ENCODE measurements at places on chromosomes 13 and 19.

- no peak for DNase-seq
These were observed 24.1 kb upstream of the FRY start for GRCh38 chr13:32007494-32007893.

GRCh38 chr13:113146750-113147149 lies 11.7 kb upstream of the PROZ start:
- no peak for DNase-seq

DNA sequence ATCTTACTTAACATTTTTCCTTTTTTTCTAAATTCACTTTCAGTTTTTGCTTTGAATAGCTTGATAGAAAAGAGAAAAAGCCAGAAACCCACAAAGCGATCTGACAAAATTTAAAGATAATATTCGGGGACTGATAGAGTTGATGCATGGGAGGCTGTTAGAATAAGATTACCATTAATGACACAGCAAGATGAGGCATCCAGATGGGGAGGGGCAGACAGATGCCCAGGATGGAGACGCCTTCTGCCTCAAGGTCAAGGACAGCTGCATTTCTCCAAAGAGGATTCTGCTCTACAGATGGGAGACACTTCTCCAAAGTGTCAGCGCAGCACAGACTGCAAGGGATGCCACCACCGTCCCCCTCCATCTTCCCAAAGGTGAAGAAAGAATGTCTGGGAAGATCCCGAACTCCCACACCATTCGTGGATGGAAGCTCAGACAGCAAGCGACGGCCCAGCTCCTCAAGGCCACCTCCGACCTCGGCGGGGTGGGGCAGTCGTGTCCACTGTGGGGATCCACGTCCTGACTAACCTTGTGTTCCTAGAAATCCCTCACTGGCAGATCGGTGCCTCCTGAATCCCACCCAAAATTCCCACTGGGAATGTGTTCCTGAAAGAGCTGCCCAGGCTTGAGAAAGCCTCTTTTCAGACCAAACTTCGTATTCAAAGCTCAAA lies 32.9 kb downstream of the NAXD start:
- DNase-seq = no peak

DNA sequence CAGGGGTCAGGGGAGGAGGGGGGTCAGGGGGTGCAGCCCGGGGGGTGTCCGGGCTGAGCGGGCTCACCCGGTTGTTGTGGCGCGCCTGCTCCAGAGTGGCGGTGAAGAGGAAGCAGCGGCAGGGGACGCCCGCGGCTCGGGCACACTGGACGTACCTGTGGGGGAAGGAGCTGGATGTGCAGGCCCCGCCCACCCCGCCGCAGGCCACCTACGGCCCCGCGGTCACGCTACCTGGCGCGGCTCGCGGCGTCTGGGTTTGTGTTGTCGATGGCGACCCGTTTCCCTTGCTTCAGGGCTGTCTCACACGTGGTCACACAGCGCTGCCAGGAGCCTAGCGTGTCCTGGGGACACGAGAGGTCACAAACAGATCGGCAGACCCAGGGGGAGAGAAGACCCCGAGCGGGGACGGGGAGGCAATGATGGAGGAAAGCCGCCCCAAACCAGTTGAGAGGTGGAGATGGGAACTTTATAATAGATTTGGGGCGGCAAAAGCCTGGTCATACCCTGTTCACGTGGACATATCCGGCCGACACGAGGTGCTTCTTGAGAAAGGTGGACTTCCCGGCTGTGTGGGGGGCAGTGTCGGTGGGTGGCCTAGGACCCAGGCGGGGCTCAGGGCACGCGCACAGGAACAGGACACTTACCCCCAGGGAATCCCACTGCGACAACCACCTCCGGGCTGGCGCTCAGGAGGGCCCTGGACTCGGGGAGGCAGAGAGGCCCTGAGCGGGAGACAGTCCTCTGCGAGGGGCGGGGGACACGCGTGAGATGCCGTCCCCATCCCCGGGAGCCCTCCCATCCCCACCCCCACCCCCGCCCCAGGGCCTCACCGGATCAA lies 5.6 kb downstream of the PNKP start:
- DNase-seq = no peak

Data from T-helper 2 cell treated with Interferon-gamma antibody and Interleukin-4, amounts not matched to agents 5 μg/mL and 100 μg/mL, for 36 hours (primary cell).